Fibroblast of gingiva (primary cell): ENCODE measurements at places on chromosomes 1 and 21.

GRCh38 chr1:165645654-165646366 is 14.8 kb downstream of the MGST3 start:
- peak; percentile 56 for DNase-seq

GRCh38 chr1:31952825-31953220 is 14.7 kb upstream of the PTP4A2 start:
- DNase-seq = no peak

DNA sequence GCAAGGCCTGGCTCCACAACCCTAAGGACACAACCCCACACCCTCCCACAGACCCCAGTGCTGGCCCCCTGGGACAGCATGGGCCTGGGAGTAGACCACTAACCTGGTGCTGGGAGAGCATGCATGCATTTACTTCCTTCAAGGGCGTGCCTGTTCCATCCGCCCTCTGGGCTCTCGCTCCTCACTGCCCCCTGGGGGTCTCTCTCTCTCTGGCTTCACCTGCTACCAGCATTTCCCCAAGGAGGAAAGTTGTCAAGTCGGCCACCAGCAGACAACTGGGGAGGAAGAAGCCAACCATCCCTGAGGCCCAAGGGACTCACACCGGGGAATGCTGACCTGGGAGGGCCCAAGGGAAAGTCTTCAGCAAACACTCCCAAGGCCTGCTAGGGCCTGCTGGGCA is 6.5 kb downstream of the LRP8 start:
- no peak for DNase-seq

- DNase-seq = no peak
These were observed 26.5 kb downstream of the CXADR start for GRCh38 chr21:17539323-17539722.

DNA sequence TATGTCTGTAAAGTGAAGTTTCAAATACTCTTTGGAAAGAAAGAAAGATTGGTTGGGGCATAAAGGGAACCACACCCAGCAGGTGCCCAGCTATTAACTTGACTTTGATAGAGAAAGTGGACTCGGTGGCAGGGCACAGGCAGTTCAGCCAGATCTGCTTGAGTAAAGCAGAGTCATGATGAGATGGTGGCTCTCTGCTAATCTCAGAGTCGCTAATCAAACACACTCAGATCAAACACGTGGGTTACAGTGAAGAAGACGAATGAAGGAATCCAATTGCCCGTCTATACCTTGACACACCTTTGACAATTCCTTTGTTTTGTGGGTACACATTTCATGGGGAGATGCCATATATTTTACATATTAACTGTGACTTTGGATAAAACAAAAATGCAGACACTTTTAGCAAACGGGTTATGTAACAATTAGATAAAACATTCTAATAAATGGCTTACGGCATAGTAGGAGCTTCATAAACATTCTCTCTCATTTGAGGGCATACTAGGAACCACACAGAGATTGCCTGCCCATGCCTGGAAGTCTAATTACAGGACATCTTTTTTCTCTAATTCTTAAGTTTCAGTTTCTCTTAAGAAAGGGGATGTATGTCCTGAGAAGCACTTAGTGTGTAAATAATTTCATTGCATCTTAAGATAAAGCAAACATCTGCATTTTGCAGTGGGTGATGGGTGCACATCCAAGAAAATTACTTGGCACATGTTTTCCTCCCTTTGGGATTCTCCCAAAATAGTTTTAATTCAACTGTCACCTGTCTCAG is 7.2 kb downstream of the CBR1 start:
- no peak for DNase-seq

- DNase-seq = no peak
These were observed 50.8 kb downstream of the OPRD1 start for GRCh38 chr1:28862571-28863403.

DNA sequence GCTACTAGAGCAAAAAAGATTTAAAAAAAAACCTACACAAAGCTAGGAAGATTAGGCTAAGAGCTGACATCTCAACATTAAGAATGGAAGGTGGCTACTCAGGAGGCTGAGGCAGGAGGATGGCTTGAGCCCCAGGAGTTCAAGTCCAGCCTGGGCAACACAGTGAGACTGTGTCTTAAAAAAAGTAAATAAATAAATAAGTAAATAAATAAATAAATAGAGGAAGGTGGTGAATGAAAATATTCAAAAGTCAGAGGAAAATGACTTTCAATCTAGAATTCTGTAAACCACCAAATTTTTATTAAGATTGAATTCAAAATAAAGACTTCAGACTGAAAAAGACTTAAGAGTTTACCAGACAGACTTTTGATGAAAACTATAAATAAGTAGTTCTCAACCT is 50.9 kb upstream of the TMPRSS2 start:
- no peak for DNase-seq

DNA sequence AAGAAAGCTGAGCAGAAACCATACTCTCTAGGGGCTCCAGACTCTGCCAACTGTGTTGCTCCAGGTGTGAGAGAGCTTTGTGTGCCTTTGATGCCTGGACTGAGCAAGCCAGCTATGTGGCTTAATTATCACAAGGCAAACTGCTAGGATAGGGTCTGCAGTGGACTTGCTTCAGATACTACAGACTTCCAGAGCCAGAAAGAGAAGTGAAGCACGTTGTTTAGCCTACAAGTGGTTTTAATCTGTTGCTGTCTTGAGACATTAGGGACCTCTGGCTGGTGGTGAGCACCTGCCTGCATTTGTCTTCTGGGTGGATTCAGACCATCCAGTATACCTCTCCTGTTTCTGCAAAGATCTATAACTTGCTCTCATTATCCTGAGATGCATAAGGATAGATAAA is 353.4 kb upstream of the PLXNA2 start:
- DNase-seq = no peak

DNA sequence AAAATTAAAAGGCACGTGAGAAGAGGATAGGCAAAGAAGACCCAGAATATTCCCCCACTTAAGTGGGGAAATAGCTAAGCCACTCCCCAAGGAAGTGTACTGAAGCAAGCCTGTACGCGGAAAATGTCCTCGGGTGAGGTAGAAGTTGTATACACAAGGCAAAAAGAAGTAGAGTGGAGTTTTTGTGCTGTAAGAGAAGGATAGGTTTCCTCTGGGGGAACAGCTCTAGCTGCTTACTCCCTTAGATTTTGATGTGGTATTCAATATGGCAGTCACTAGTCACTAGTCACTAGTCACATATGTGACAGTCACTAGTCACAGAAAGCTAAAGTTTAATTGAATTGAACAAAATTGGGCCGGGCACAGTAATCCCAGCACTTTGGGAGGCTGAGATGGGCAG is 7.6 kb downstream of the TXNIP start:
- no peak for DNase-seq

GRCh38 chr1:220594356-220594755 is 66.4 kb downstream of the MARK1 start:
- peak; percentile 24 for DNase-seq

DNA sequence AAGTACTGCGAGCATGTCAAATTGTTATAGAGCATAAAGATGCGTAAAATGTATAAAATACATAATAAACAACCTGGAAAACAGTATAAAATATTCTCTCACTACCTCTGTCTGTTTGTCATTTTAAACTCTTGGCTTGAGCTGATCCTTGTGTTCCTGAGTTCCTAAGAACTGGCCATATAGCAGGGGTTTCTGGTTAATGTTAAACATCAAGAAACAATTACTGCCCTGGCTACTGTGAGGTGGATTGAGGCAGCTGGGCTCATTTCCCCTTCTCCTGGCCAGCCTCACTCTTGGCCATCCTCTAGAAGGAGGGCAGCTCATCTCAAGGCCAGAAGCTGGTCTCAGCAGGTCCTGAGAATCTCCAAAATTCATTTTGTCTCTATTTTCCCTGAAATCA is 297.3 kb upstream of the USP24 start:
- DNase-seq = no peak

DNA sequence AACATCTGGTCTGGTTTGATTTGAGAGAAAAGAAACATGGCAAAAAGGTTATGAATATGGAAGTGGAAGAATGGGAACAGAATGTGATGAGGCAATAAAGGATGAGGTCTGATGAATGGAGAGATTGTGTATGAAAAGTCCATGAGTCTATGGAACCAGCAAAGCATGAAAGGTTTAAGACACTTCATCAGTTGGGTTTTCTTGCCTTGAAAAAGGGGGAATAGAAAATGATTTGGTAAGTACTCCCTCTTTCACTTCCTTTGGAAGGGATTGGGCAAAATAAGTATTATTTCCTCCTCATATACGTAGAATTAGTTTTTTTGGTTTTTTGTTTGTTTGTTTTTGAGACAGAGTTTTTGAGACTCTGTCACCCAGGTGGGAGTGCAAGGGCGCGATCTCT is 155.8 kb downstream of the TRIM33 start:
- DNase-seq = no peak

DNA sequence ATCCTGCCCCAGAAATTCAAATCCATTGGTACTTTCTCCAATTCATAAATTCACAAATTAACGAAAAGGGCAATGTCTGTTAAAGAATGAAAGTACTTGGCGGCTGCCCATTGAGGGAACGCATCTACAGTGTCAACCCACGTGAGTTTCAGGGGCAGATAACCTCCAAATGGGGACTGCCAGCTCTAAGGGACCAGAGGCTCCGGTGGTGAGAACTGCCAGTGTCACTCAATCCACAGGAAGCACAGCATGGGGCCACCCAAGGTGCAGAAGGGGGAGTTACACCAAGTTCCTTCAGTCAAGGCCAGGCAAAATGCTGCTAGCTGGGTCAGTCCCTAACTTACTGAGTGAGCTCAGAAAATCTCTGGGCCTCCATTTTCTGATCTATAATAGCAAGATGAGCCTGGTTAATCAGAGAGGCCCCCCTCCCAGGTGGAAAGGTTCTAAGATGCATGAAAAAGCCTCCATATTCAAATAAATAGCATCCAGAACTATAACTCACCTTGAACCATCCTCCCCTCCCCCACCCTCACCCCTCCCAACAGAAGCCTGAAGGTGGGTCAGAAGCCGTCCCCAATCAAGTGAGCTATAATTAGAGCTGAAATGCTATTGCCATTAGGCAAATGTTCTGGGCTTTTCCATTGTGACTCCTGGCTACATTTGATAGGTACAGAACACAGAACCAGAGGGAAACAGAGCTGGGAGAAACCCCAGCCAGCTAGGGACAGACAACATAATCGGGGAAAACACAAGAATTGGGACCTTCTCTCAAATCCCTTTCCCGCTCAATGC is 41.7 kb downstream of the LRP8 start:
- DNase-seq = no peak

GRCh38 chr1:89826594-89826993 is 5.8 kb downstream of the LRRC8D start:
- no peak for DNase-seq

DNA sequence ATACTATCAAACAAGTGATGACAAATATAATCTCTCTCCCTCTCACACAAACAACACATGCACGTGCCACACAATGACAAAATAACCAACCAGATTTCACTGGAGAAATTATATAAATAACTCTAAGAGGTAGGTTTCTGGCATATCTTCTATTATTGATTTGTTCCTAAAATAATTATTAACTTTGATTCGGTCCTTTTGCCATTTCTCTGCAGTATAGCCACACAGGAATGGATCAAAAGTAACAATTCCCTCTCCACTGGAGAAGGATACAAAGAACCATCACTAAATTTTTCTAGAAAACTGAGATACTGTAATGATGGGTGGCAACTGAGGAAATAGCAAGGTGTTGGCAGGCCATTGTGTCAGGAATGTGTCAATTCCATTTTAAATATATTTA is 33.4 kb downstream of the ARNT start:
- DNase-seq = no peak

- no peak for DNase-seq
These were observed 147.9 kb downstream of the PTGER3 start for GRCh38 chr1:70899735-70900134.

- DNase-seq = no peak
These were observed 85.7 kb upstream of the CD34 start for GRCh38 chr1:207996636-207997035.

DNA sequence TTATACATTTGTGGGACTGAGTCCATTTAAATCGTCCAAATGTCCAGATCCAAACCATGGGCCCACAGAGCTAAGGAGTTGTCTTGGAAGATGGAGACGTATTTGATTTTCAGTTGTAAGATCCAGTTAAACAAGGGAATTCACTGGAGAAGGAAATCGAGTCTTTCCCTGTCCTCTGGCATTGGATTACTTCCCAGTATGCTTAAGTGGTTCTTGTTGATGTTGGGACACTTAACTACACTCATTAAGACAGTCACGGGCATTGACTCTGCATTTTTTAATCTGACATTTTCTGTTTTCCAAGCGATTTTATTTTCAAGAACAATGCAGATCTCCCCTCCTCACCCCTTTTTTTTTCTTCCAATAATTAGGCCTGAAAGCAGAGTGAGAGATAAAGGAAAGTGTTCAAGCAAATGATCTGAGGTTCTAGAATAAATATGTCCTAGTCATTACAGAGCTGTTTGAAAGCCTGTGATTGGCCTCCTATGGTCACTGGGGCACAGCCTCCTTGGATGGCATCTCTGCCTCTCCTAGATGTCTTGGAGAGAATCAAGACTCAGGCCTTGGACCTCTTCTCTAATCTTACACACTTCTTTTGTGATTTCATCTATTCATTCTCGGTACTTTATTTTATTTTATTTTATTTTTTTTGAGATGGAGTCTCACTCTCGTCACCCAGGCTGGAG is 48.9 kb downstream of the CD247 start:
- no peak for DNase-seq

- no peak for DNase-seq
These were observed 8.6 kb downstream of the RBBP4 start for GRCh38 chr1:32659581-32659980.

- no peak for DNase-seq
These were observed 17.7 kb downstream of the CSMD2 start for GRCh38 chr1:34147301-34147700.

DNA sequence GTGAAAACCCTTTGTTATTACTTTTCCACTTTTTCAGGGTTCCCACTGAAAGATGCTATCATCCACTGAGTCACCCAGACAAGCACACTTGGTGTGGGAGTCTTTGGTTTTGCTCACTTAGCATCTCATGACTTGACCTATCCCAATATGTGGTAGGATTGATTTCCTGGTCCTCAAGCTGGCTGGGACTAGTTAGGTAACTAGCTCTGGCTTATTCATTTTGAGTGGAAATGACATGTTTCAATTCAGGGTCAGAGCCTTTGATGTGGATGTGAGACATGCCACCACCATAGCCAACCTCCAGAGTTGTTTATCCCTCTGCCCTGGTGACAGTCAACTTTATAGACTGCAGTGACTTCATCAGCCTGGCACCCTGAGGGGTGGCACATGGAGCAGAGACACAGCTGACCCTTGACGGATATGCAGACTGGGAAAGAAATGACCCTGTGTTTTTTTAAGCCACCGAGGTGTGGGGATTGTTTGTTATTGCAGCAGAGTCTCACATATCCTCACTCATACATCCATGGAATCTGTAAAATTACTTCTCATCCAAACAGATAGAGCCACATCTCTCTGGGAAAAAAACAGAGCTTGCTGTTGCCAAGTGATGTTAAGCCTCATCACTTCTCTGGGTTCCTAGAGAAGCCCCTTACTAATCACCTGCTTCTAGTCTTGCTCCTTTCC is 699.9 kb downstream of the MATN1 start:
- no peak for DNase-seq

GRCh38 chr1:82597141-82597540 is 796.4 kb downstream of the ADGRL2 start:
- no peak for DNase-seq
